HS-27A (cell line): ENCODE measurements at places on chromosomes 7 and 10.

DNA sequence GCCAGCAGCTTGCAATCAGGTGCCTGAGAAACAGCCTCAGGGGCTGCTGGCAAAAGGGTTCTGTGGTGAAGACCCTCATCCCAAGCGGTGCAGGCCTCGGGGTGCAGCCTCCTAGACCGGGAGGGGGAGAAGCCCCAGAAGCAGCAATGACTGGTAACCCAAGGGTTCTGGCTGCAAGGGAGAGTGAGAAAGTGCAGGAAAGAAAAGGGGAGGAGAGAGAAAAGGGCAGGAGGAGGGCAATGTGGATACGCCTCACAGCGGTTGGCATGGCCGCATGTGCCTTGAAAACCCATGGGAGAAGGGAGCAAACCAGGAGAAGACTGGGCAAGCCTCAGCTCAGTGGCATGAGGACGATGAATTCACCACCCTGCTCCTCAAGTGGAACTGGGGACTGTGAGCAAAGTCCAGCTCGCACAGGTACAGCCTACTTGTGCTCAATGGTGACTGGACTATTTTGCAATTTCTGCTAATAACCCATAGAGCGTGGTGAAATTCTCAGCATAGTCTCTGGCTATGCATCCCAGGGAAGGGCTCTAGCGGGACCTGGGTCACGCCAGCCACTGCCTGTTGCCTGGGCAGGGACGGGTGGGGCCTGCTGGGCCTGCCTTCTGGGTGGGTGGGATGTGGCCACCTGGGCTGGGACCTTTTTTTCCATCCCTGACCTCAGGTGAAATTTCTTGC, 6.2 kb downstream of the CLRN3 start:
- no peak for DNase-seq

GRCh38 chr10:81179324-81179723, 641.6 kb downstream of the SH2D4B start:
- no peak for DNase-seq

DNA sequence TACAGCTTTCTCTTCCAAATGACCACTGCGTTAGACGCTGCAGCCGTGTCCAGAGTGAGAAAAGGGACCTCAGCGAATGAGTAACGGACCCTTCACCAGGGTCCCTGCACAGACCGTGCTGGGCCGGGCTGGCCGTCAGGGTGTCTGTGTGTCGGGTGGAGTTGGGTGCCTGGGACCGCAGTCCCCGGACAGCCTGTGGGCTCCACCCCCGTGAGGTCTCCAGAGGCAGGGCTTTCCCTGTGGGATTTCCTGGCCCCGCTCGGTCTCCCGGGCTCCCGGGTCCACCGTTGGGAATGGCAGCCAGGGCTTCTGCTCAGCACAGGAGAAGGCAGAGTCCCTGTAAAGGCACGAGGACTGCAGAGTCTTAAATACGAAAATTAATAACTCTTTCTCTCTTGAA, 509.7 kb downstream of the TCERG1L start:
- DNase-seq = no peak

DNA sequence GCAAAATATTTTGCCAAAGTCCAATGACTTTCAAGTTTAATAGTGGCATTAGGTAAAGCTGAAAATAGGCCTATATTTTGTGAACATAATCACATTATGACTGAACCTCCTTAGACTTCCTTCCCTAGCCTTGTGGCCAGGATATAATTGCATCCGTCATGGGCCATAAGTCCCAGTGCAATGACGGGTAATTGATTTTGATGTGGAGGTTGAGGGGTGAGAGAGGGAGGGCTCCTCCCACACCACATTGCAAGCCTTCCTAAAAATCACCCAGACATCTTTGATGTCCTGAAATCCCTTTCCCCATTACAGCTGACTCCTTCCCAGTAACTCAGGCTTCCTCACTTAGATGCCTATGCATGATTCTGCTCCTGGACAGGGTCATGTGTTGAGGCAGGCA, 25.6 kb downstream of the TAS2R41 start:
- no peak for DNase-seq

DNA sequence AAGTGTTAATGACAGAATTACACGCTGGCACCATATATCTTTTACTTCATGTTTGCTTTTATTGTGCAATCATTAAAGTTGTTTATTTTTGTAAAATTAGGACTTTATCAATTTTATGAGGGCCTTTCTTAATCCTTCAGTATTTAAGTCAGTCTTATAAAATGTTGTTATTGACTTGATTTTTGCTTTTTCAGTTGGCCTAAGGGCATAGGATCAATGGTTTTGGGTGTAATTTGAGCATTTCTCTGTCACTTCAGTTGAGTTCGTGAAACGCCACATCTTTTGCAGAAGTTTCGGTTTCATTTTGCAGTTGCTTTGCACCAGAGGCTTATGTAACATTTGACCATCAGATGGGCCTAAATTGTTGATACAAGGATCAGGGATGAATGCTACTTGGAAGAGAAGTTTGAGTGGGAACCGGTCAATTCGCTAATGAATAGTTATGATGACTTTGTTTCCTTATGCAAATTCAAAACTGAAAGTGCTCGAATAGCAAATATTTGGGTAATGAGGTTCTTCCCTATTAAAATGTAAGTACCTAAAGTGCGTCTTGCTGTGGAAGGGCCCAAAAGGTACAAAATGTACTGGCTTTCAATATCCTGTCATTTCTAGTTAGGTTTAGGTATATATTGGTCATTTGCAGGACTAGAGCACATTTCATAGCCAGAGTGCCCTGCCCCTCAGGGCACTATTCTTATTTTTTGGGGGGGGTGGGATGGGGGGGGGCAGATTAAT, 340.9 kb downstream of the LRMDA start:
- DNase-seq = no peak

DNA sequence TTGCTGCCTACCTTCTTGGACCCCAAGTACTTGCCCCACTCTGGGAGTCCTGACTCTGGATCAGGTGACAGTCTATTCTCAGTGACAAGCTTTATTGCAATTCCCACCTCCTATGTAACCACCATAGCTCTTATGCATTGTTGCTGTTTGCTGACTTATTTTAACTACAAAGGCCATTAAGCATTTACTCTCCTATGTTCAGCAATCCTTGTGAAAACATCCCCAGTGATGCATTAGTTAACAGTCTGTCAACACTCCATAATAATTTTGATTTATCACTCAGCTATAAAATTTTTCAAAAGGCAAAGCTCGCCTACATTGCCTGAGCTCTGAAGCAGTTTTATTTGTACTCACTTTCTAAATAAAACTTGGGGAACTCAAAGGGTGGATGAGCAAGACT, 871.8 kb upstream of the SORCS1 start:
- no peak for DNase-seq

DNA sequence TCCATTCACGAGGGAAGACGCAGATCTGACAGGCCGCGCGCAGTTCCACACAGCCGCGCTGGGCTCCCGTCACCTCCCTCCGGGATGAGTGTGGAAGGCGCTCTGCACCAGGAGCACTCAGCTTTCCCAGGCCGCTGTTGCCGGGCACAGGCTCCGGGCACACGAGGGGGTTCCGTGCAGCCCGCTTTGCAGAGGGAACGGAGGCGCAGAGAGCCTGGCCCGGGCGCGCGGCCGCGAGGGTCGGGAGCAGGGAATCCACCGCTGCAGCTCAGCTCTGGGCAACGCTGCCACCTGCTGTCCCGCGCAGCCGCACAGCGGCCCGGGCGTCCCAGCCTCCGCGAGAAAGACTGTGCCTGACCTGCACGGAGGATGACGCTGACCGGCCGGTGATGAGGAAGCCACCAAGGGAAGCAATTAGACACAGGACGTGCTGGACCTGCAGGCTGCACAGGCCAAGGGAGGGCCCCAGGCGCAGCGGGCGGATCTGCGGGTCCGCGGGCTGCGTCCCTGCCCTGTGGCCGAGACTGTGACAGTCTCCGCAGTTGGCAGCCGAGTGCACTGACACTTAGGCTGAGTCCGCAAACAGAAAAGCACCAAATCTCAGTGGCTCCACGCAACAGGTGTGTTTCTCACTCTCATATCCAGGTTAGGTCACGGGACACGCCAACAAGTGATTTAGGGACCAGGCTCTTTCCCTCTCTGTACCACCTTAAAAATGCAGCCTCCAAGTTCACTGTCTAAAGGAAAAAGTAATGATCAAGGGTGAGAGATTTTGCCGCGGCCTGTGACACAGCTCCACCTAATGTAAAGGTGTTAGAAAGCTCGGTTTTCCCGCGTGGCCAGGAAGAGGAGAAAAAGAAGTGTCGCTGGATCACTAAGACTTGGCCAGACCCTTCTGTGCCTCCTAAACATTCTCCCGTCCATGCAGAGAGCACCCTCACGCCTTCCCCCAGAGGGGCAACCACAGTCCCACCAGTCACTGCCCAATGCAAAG, 94.5 kb downstream of the SEC61G start:
- DNase-seq = no peak
